ENCODE measurements at places on chromosomes 6 and 20. TPM values are rescaled to one million over a fixed set of nuclear protein-coding genes. Genes with fewer than 3 reads are reported as not detected.

Gene C6orf141
- total RNA-seq, result 6.5 TPM

Gene LY6G6F
- not detected for total RNA-seq

- DNase-seq, result peak; percentile 30
These were observed 83.1 kb upstream of the CST7 start for GRCh38 chr20:24866008-24866407.

- no peak for DNase-seq
These were observed 362.0 kb upstream of the SULF2 start for GRCh38 chr20:48147311-48147710.

Gene RAB44
- not detected for total RNA-seq

- DNase-seq, result peak; percentile 90
These were observed 181.6 kb upstream of the ECI2 start for GRCh38 chr6:4316867-4317400.

DNA sequence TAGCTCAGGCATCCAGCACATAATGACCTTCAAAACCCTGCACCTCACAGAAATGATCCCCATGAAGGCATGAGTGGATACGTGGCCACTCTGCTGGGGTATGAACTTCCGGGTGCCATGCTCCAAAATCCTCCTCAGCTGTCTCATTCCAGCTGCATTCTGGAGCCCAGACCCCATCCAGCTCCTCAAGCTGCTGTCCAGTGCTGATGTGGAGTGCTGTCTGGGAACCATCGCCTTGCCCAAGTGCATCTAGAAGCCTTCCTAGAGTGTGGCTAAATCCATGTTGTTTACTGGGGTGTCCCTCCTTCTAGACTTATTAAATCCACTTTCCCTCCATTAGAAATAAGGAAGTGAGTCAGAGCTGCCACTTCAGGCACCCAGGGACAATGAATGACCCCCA lies 130.8 kb upstream of the PTPRT start:
- no peak for DNase-seq

DNA sequence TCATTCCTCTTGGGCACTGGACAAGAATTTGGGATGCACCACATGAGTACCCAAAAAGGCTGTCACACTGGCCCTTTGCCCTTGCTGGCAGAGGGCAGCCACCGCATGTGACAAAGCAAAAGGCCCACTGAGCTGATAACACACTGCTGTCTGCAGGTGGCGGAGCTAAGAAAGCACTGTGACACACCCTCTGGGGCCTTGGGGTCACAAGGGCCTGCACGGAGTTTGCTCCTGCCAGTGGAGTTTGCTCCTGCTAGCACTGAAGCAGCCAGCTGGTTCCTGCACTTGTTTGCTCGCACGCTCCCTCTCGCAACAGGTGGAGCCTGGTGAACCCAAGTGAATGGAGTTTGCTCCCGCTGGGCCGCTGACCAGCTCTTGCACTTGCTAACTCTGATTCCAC lies 132.6 kb downstream of the LCA5 start:
- DNase-seq, result no peak

DNA sequence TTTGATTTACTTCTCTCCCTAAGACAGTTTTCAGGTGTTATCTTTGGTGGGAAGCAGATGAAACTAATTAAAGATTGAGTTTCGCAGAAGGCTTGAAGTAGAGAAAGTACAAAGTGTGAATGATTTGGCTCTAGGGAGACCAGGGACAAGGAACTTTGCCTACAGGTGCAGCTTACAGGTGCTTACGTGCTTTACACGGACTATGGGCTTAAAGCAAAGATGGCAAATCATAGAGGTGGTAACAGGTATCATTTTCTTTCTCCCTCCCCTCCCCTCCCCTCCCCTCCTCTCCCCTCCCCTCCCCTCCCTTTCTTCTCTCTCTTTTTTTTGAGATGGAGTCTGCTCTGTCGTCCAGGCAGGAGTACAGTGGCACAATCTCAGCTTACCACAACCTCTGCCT lies 136.3 kb downstream of the SLC35B3 start:
- DNase-seq, result no peak

Gene CFAP206
- not detected for total RNA-seq

DNA sequence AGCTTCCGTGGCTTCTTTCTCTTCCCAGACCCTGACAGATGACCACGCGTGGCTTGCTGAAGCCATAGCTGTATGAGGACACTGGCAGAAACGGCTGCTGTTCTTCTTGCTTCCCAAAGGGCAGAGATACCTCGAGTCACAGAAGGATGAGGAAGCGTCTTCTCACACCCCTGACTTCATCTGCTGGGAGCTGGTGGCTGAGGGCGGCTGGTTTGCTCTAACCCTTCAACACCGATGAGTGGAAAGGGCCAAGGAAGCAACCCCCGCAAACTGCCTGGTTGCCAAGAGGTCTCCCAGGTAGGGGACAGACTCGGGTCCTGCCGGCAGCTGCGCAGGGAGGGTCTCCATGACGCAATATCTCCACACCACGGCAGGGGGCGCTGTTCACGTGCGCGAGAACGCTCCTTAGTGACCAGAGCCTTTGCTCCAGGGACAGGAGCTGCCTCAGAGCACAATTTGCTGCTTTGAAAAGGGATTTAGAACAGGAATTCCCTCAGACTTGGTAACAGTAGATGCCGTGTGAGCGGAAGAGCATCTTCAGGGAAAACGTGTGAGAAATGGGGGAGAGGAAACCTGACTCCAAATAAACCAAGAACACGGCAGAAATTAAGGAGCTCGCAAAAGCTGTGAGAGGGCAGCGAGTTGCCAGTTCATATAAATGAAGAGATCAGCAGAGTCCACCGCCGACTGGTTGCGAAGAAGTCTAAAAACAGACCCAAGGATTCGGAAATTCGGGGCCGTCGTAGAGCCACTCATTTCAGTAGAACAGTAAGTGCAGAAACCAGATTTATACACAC lies 80.2 kb downstream of the ERMARD start:
- DNase-seq, result peak; percentile 51

DNA sequence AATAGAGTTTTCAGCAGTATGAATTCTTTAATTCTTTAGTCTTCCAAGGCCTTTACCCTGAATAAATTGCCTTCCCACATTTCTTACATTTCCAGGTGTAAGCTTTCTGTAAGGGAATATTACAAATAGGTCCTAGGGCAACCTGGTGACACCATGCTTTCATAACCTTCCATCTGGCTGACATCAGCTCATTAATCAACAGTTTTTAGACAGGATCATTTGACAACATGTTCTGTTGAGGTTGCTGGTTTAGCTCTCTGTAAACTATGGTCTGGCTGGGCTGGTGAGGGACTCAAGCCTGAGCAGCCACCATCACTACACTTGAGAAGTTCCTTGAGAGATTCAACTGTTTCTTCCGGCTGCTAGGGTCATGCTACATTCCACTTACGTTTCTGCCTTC lies 19.2 kb downstream of the FAM229B start:
- DNase-seq, result no peak

DNA sequence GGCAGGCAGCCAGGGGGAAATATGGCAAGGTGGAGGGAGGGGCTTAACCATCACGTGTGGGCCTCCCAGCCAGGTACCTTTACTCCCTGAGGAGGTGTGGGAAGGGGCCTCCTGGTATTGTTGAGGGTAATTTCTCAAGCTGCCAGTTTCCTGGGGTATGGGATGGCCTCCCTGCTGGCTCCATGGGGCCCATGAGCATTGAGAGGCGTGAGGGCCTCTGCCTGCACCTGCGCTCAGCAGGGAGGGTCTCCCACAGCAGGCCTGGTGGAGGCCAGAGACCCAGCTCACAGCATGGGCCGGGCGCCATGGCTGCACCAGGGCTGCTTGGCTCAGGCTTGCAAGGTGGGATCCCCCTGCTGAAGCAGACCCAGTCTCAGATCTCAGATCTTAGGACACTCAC lies 113.0 kb downstream of the GRM4 start:
- no peak for DNase-seq

Gene DACT2
- total RNA-seq, result not detected

Measured in HT1080 (cell line).